ENCODE measurements at places on chromosomes 5 and 9.

DNA sequence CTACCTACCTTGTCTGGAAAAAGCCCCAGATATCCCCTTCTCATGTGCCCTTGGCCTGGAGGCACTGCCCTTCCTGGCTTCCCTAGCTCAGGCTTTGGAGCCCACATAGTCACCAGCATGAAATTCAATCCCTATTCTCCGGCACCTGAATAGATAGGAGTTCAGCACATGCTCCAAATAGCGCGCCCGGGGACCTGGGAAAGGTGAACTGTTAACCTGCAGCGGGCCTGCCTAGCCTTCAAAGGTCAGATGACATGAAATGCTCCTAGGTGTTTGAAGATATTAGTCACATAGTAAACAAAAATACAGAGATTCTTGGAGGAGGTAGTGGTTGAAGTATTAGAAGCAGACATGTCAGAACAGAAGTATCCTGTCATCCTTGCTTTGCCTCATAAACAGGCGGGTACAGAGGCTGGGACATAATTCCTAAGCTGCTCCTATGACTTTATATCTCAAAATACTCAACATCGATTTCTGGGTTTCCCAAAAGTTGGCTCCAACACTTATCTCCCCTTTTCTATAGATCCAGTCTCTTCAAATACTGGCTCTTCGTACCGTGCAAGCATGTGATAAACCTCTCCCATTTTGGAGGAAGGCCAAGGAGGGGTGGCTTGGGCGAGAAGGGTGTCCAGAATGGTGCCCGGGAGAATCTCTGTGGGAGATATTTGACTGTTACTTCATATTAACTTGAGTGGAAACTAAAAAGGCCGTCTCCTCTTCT lies 88.0 kb upstream of the ANKH start:
- no peak for DNase-seq

GRCh38 chr9:636931-637591 lies 204.4 kb upstream of the DMRT1 start:
- DNase-seq, result no peak

DNA sequence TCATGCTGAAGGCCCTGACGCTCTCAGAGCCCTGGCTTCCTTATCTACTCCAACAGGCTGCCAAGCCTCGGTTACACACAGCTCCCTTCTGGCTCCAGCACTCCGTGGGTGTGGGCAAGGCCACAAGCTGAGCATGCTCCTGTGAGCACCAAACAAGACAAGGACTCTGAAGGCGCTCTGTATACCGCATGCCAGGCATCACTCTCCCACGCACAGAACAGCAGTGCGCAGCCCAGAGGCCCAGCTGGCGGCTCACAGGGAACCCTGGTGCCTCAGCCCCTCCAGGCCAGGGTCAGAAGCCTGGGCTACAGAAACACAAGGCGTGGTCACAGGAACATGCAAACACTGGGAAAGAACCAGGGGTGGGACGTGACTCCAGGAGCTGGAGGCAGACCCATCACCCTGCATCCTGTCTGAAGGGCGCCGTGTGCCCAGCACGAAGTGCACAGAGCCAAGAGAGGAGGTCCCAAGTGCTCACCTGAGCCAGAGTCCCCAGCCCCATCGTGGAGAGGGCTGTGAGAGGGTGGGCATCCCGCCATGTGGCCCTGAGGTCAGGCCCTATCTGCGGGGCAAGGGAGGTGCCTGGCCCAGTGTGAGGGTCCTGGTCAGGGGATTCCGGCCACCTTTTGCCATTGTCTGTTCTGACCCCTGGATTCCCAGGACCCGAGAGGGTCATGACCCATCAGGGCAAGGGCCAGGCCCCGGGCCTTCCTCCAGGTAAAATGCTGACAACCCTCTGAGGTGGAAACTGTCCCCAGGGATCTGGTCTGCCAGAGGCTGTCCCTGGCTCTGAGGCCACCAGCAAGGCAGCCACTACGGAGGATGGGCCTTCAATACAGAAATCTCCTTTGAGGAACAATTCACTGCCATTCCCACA lies 54.7 kb downstream of the COL23A1 start:
- DNase-seq, result no peak

DNA sequence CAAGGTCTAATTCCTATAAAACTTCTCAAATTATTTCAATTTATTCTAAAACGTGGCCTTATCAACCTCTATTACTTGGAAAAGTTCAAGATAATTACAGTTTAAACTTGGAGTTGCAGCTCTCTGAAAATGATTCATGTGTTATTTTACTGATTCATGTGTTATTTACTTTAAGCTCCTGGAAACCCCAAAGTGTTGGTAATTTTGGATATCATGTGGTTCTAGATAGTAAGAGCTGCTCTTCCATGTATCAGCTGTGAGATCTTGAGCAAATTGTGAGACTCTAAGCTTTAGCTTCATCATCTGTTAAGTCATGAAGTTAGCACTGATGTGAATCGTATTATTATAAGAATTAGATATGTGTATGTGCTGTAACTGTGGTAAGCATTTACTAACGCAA lies 749.2 kb downstream of the TLE4 start:
- no peak for DNase-seq

DNA sequence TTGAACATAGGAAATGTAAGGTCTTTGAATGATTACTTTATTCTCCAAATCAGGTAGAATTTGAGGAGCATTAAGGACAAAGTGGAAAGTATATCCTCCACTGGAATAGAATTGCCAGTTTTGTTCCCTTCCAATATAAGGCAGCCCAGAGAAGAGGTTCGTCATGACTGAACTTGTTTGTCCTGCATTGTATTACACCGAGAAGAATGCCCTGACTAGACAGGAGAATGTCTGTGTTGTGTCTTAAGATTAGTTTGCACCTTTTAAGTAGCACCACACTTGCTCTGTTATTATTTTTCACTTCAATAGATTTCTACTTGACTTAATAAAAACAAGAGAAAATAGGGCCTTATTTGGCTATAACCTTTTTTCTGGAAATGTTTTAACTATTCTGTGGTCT lies 586.2 kb upstream of the PTGER4 start:
- DNase-seq, result no peak

- DNase-seq, result no peak
These were observed 156.2 kb upstream of the SLC44A1 start for GRCh38 chr9:105087910-105088898.

- DNase-seq, result no peak
These were observed 7.4 kb upstream of the GSN start for GRCh38 chr9:121260457-121261106.

GRCh38 chr5:65338606-65339151 lies 143.0 kb downstream of the ADAMTS6 start:
- DNase-seq, result no peak

- no peak for DNase-seq
These were observed 24.6 kb upstream of the ANKH start for GRCh38 chr5:14896131-14896530.

DNA sequence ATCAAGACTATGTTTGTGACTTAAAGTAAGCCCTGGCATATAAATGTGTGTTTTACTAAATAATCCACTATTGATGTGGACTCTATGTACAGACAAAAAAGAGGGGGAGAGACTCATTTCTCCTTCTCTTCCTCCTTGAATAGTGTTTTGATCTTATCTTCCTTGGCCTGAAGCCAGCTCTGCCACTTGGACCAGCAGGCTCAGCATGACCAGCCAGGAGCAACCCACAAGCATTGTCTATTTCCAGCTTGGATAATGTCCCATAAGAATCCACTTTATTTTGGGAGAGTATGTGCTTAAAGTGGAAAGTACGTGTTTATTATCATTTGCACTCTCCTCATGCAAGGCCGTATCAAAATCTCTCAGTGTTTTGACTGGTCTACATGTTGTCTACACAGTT lies 23.8 kb upstream of the SLC46A2 start:
- DNase-seq, result no peak

GRCh38 chr5:113259034-113259433 lies 175.8 kb downstream of the TSSK1B start:
- DNase-seq, result no peak

DNA sequence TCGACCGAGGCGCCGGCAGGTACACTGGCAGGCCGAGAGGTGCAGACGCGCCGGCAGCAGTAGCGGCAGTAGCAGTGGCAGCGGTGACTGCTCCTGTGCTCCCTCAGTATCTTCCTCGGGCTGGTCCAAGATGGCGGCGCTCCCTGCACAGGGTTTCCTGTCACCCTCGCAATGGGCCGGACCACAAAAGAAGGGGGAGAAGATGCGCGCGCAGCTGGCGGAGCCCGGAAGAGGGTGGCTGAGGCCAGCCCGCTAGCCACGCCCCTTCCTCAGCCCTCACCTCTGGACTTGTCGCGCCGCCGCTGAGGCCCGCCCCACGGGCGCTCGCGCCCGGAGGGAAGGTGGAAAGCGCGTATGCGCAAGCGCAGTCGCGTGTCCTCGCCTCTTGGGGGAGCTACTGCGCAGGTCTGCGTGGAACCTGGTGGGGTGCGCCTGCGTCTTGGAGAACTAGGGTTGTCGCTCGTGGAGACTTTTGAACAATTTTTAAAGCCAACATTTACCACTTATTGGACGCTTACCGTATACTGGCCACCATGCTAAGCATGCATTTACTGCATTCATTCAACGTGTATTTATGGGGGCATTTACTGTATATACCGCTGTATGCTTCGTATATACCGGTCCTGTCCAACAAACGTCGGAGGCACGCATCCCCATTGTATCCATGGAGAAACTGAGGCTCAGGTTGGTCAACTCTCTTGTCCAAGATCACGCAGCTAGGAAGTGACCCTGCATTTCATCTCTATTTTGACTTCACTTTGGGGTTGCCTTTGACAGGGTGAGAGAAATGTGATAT lies at the start of gene RAB14:
Gene RAB14 (minus strand): TSS at position 132 of the 796 bp plus-strand sequence. CDS start 8,457 bp downstream, outside the sequence.
- peak; percentile 100 for DNase-seq

DNA sequence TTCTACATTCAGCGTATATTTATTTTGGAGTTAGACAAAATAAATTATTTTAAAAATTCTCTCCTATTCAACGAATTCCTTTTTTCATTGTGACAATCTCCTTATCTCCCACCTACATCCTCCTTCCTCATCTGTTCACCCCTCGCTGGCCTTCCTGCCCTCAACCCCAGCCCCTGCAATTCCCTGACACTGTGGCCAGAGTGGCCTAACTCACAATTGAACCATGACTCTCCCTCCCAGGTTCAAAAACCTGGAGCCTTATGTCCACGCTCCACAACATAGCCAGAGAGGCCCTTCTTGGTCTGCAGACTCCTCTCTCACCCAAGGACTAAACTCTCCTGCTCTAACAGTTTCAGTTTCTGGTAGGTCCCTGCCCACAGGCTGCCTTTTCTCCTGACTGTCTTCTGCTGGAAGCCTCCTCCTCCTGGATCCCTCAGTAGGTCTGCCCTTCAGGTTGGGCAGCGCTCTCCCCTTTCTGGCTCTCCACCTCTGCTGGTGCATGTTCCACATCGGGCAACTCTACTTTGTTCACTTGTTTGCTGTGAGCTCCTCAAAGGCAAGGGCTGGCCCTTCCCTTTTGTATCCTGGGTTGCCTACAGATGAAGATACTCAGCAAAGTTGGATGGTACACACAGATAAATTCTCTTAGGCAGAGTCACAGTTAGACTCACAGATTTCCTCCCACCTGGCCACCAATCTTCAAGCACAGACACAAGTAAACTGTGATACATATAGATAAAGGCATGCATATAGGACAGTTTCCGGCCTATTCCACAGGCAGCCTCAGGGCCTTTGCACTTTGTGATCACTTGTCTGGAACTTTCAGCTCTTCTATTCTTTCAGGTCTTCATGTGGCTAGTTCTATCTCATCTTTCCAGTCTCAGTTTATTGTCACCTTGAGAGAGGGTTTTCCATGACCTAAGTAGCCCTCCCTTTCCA lies 19.8 kb upstream of the MYORG start:
- no peak for DNase-seq

GRCh38 chr5:153594785-153595184 lies 104.3 kb downstream of the GRIA1 start:
- DNase-seq, result no peak

DNA sequence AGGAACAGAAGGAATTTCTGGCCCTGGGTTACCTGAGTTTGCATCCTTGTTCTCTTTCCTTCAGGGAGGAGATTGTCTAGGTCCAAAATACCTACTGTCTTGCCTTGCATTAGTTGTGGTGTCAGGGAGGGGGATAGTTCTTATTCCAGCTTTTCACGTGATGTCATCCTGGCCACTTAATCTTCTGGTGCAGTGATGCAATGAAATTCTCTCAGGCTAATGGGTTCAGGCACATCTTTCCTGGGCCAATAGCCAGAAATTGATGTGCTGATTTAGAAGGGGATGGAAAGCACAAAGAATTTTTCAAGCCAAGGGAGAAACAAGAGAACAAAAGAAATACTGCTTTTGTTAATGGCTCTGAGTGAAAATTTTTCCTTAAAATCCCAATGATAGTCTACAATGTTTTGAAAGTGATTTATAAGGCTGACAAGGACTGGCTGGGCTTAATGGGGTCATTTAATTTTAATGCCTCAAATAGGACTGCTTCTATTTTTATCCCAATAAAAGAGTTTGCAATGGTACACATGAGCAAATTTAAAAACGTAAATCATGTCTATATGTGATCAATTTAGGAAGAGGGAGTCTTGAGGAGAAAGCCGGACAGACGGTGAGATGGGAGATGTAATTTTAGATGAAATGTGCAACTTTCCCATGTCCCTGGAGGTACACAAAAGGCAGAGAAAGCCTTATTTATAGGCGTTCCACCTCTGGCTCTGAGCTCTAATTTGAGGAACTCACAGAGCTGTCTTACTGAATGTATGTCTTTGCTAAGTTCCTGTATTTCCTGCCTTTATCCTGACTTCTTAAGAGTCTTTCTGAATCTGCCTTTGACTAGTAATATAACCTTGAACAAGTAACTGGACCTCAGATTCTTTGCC lies 89.3 kb upstream of the SV2C start:
- no peak for DNase-seq

- no peak for DNase-seq
These were observed 45.2 kb downstream of the DUSP1 start for GRCh38 chr5:172725785-172726184.

- DNase-seq, result no peak
These were observed 481.4 kb downstream of the RAB3C start for GRCh38 chr5:59064293-59064692.

- no peak for DNase-seq
These were observed 349.4 kb upstream of the PAPPA start for GRCh38 chr9:115804206-115804605.

DNA sequence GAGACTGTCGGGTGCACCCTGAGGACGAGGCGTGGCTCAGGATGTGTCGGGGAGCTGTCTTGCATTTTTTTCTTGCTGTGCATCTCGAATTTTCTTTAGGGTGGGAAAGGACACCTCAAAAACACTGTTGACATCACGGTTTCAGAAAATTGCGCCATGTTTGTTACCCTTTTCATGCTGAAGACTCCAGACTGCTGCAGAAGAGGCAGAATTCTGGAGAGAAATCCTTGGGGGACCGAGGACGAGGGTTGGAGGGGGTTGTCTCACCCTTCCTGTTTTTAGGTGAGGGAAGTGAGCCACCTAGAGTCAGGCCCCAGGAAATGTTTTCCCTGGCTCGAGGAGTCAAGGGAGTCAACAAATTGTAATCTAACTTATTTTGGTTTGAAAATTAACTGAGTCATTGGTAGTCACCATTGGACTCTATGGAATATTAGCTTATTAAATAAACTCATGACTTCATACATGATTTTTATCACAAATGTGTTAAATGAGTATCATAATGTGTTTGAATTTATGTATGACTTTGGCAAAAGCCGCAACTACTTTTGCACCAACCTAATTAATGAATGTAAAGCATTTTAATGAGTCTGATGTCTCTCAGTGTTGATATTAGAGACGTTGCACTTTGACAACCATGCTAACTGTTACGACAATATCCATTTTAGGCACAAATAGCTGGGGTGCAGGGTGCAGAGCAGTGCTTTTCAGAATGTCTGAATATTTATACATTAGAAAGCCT lies 724 bp upstream of the LYSMD3 start:
- DNase-seq, result peak; percentile 73

- DNase-seq, result no peak
These were observed 353.8 kb upstream of the WWC1 start for GRCh38 chr5:167937635-167937998.

Data from activated CD4-positive, alpha-beta memory T cell treated with anti-CD3 and anti-CD28 coated beads for 36 hours (primary cell).